ENCODE measurements at places on chromosomes 2 and 18.

DNA sequence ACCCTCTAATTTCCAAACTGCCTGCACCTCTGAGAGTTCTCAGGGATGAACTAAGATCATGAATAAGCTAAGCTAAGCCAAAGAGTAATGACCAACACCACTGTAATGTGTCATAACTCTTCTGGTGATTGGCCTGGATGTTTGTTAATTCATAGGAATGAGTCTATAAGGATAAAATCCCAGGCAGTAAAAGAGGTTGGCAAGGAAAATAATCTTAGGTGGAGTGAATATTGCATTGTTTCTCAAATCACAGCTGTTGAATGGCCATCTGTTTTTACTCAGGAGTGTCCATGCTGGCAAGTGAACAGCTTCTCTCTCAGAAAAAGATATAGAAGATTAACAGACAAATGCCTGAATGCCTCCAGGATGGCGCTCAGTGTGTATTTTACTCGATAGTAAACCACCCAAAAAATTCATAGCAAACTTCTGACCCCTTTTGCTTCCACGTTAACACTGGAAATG, 60.8 kb upstream of the GLS start:
- no peak for DNase-seq

- DNase-seq, result no peak
Observed at GRCh38 chr2:88671786-88672427, 19.6 kb upstream of the RPIA start.

- DNase-seq, result no peak
Observed at GRCh38 chr2:67057901-67058703, 339.0 kb upstream of the ETAA1 start.

DNA sequence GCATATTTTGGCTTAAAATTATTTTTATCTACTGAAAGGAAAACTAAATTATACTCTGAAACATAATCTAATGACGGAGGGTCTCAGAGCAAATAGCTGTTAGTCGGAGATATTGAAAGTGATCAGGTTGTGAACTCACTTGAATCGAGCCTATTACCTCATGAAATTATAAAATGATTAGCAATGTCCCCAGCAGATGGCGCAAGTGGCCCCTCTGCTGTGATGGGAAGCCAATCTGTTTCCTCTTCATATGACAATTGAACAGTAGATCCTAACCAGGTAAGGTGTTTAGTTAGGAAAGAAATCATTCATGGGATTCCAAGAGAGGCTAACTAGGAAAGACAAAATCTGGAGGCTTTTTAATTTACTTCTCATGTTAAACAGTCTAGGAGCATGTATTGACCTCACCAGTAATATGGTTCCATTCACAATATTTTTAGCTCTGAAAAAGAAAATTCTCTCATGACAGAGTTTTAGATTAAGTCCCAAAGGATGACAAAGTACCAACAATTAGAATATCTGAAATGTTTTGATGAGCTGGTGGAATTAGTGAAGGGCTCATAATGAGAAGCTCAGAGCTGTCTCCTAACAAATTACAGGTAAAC, 29.9 kb upstream of the MPPE1 start:
- DNase-seq, result peak; percentile 56

- no peak for DNase-seq
Observed at GRCh38 chr2:32363597-32363996, 6.8 kb downstream of the BIRC6 start.

GRCh38 chr18:30583768-30584167, 458.8 kb downstream of the DSC3 start:
- no peak for DNase-seq

GRCh38 chr2:161424891-161425727, 9.0 kb downstream of the TBR1 start:
- no peak for DNase-seq

DNA sequence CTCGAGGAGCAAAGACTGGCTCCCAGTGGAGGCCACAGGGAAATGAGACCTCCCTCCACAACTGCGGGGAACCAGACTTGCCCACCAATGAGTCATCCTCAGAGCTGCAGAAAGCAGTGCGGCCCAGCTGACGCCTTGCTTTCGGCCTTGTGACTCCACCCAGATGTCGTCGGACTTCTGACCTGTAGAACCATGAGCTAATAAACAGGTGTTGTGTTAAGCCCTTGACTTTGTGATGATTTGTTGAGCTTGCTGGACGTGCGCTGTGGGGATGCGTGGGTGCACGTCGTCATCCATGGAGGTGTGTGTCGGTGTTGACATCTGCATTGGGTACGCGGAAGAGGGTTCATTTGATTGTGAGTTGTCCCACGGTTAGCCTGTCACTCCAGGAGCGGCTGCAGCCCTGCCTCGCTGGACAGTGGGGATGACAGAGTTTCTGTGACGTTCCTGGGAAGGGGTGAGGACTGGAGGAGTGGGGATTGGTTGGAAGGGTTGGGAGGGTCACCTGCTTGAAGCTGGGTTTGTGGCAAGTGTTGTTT, 154.1 kb downstream of the SH3BP4 start:
- no peak for DNase-seq

DNA sequence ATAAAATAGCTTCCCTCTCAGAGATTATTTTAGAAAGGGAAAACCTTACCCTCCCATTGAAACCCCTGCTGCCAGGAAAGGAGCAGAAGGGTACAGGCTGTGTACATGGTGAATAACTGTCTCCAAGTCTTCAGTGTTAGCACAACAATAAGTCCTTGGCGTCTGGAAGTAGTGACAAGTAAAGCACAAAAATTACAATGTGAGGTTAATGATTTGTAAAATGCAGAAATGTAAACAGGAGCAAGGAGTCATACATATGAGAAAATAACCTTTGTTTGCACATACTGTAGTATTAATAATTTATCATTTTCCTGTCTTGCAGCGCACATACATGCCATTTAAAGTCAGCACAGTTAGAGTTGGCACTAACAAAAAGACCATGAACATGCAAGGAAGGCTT, 40.5 kb downstream of the ABHD3 start:
- DNase-seq, result no peak

DNA sequence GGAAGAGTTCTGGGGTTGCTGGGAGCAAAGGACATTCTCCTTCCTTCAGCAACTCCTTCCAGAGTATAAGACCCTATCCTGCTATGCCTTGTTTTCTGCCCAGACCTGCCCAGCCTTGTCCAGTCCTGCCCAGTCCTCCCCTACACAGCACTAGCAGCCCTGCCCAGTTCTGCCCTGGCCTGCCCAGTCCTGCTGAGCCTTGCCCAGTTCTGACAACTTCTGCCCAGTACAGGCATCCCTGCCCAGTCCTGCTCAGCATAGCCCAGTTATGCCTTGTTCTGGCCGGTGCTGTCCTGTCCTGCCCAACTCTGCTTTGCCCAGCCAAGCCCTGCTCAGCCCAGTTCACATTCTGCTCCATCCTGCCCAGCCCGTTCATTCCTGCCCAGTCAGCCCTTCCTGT, 44.9 kb upstream of the ALK start:
- DNase-seq, result no peak

GRCh38 chr18:8699948-8700347, 5.4 kb upstream of the MTCL1 start:
- no peak for DNase-seq

DNA sequence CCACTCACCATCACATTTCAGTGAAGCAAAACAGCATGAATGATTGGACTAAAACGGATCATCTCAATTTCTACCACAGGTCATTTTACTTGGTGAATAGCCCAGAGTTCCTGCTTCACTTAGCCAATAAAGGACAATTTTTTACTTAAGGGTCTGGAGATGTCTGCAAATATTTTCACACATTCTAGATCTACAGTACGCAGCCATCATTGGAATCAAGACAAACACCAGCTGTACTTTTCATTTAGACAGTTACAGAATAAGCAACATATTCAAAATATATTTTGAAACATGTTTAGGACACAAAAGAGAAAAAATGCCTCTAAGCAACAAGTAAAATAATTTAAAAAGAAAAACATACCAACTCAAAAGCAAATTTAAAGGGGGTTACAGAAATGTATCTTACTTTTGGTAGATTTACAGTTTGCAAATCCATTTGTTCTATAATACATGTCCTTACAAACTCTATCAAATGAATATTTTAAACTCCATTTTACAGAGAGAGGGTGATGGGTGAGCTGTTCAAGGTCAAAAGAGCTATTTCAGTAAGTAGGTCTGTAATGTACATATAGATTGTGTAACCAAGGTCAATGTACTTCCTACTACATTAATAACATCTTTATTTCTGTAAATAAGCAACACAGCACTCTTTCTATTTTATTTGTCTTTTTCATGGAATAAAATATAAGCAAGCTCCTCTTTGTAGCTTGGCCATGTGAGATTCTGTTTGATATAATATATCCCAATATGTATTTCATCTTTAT, 13.4 kb downstream of the PPP1R1C start:
- DNase-seq, result no peak

- no peak for DNase-seq
Observed at GRCh38 chr2:108423502-108424251, 25.3 kb upstream of the GCC2 start.

DNA sequence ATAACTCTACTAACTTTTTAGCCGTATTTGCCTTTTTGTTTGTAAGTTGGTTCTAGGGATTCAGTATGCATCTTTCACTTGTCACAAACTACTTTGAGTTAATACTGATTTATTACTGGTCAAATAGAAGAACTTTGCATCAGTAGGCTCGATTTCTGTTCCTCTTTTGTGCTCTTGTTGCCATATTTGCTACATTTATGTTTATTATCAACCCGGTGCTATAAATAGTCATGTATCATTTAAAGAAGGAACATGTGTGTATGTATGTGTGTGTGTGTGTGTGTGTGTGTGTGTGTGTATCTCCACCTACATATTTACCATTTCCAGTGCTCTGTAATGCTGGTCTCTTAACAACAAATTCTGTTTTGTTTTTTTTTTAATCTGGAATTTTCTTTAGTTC, 79.6 kb upstream of the B3GNT7 start:
- no peak for DNase-seq

GRCh38 chr2:12567411-12567810, 149.3 kb upstream of the TRIB2 start:
- DNase-seq, result no peak

DNA sequence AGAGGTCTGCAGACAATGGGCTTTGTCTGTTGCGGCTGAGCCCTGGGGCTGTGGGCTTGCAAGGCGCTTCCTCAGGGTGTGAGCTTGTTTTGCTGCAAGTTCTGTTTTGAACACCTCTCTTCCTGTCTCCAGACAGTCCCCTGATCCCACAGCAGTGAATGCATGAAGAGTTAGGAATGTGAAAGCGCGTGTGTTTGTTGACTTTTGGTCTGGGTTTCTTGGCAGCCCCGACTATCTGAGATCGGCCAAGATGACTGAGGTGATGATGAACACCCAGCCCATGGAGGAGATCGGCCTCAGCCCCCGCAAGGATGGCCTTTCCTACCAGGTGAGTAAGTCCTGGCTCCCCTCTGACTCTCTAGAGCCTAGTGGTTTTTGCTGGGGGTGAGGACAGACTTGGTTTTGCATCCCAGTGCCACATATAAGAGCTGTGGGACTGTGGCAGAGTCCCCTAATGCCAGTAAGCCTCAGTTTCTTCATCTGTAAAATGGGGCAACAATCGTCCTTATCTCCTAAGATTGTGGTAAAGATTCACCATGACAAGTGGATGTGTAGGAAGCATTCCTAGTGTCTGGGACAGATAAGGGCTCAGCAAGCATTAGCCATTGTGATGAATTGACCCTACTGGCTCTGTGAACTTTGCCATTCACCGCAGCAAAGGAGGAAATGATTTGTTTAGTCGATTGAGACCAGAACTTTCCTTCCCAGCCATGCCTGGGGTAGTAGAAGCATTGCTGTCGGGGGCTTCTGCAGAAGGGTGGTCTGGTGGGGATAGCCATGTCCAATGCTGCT, 3.0 kb downstream of the LBH start:
- peak; percentile 25 for DNase-seq

DNA sequence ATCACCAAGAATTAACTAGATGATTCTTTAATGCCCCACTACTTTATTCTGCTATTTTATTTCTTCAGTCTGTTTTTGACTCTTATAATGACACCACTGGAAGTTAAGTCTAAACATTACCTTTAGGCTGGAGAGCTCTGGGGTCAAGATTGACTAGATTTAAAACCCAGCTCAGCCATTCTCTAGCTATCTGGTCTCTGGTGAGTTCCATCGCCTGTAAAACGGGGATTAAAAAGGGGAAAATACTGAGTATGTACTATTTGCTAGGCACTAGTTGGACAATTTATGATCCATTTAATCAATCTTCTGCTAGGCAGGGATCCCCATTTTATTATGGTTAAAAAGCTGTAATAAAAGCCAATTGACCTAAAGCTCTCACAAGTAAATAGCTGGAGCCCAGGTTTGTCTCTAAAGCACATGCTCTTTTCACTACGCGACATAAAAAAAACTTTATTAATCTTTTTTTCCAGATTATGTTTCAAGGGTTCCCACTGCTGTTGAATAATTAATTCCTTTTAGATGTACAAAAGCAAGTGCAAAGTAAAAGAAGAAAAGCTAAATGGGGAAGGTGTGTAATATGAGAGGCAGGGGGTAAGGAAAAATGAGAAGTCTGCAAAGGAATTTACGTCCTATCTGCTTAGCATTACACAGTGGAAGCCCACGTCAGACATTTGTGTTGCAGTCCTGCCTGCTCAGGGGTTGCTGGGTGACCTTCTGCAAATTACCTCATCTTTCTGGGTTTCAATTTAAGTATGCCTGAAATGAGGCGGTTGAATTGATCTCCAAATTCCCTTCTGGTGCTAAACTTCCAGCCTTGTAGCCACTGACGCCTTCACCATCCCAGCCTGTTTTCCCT, 918 bp upstream of the NABP1 start:
- DNase-seq, result peak; percentile 11

DNA sequence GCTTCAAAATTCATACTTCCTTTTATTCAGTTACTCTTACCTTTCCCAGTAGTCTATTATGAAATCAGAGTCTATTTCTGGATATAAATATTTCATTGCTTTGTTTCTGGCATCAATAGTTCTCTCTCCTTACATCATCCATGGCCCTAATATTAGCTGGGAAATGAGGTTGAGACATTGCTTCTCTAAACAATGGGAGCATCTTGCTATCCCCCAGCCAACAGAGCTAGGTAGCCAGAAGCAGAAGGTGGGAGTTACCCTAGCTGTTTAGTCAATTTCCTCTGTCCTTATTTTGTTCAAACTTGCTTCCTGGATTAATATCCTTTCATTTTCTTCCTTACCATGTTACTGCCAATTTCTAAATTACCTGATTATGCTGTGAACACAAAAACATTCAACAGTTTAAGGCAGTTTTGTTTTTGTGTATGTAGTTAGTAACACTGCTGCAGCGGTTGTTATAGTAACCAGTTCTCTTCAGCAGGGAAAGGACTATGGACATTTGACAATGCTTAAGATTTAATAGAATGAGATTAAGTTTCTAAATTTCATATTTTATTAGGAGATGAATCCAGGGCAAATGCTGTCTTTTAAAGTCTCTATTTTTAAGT, 160.5 kb upstream of the KCNJ3 start:
- DNase-seq, result no peak

DNA sequence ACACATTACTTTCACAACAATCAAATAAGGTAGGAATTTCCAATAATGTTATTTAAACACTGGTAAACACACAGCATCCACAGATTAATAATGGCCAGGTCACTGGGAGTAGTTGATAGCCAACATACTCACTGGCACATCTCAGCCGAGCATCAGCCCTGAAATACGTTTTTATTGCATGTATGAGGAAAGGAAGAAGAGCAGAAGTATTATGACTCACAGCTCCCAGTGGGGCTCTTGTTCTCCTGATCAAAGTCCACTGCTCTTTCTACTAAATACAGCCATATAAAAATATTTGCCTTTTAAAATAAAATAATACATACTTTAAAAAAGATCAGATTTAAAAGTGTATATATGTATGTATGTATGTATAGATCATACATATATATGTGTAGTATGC, 999.6 kb downstream of the SUCLG1 start:
- DNase-seq, result no peak
